ENCODE measurements at places on chromosomes 2 and 18.
A peak's percentile ranks its signal among the peaks of the same experiment; 100 is the strongest.

DNA sequence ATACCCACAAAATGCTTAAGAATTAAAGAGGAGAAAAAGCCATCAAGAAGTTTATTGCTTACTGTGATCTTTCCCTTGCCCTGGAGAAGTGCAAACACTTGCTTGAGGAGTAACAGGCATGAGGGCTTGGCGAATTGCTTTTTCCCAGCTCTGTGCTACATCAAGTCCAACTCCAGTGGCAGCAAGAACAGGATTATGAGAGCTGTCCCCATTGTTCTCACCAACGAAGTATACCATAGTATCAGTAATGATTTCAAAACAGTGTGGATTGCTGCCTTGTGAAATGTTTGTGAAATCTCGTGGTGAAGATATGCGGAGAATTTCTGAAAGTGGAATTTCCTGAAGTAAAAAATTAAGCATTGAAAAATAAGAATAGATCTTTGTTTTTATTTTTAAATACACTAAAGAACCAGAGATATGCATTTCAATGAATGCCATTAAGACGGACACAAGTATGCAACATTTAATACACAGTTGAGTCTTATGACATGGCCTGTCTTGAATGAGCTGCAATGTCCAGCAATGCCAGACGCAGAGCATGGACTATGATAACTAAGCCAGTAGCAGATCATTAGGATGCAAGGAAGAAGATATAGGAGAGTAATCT is 43.0 kb downstream of the NDUFAF7 start:
- DNase-seq = no peak

DNA sequence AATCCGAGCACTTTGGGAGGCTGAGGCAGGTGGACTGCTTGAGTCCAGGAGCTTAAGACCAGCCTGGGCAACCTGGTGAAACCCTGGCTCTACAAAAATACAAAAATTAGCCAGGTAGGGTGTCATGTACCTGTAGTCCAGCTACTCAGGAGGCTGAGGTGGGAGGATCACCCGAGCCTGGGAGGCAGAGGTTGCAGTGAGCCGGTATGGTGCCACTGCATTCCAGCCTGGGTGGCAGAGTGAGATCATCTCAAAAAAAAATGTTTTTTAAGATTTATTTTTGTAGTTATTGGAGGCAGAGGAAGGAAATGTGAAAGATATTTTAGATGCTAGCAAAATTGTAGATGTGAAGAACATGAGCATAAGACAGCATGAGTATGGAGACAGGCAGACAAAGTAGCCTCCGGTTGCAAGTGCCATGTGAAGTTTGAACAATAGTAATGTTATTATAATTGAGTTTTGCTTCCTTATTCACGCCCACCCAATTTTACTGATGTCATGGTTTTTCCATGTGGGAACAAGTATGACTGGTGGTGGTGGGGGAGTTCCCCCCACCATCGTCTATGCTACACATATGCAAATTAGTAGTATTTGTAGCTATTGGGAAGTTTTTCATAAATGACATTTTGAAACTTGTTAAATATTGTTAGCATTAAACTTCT is 18.0 kb downstream of the REL start:
- DNase-seq = no peak

DNA sequence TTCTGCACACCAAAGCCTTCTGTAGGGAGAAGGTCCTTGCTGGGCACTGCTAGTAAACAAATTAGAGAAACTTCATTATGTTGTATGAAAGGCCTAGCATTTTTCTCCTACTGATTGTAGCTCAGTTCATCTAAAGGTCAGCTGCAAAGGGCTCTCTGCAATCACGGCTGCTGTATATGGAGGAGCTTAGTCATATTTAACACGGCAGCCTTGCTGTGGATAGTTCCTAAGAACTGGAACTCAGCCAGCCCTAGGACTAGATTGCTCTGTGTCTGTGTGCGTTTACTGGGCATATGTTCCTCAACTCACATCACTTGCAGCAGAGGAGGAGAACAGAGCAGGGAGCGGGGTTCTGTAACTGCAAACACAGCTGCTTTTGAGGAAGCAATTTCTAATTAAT is 1103.9 kb upstream of the KLHL29 start:
- DNase-seq = no peak

GRCh38 chr2:139160836-139161235 is 380.6 kb upstream of the NXPH2 start:
- no peak for DNase-seq

GRCh38 chr18:11425211-11425610 is 184.2 kb upstream of the SLC35G4 start:
- DNase-seq = no peak

GRCh38 chr2:14712111-14712510 is 79.6 kb downstream of the LRATD1 start:
- no peak for DNase-seq

DNA sequence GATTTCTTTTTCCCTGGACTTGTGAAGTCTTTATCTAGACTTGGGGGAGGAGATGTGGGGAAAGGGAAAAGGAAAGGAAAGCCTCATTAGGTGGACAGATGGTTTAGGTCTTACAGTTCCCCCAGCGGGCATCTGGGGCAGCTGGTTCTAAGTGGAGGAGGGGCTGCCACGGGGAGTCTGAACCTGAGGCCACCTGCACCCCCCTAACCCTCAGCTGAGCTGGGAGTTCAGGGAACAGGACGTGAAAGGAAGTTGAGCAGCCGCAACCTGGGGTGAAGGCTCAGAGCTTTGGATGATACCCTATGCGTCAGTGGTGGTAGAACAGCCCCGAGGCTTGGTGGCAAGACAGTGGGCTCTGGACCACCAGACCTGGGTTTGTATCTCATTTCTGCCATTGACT is 26.8 kb downstream of the ITM2C start:
- DNase-seq = no peak

DNA sequence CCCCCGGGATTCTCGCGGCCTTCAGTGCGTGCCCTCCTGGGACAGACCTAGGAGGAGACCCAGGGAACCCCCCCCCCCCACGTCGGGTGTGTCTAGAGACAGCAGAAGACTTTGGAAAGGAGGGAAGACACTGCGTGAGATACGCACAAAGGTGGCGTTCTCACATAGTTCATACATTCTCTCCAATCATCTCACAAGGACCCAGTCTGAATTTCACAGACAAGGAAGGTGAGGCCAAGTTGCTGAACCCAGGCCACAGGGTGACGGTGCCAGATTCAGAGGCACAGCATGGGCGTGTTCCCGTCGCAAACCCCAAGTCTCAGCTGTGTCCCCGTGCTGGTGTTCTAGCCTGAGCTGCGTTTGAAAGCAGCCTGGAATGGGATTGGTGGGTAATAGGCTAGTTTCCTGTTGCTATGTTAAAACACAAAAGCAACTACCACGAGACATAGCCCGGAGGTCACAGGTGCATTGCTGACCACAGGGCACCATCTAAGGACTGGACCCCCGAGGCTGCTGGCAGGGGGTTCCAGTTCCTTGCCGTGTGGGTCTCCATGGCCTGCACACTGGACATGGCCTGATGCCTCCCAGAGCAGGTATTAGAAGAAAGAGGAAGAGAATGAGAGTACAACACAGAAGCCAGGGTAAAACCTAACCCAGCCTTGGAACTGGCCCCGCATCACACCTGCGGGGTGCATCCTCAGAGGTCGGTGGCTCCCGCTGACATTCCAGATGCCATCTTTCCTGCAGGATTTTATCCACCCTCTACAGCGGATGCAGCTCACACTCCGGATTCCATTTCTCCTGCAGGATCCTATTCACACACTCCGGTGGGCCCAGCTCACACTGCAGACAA is 1.1 kb upstream of the PXDN start:
- DNase-seq = no peak

DNA sequence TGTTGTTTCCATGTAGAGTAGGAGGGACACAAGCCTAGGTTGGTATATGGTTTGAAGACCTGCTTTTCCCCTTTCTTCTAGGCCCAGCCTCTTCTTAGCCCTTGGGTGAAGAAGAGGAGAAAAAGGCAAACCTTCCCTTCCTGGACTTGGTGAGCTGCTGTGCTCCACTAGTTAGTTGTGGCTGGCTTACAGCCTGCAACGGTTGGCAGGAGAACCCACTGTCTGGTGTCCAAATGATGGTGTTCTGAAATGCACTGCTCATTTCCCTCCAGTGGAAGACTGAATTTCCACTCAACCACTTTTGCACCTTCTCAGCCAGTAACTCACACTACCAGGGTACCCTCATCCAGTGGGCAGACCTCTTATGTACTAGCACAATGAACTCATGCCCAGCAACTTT is 824.1 kb downstream of the NRXN1 start:
- no peak for DNase-seq

DNA sequence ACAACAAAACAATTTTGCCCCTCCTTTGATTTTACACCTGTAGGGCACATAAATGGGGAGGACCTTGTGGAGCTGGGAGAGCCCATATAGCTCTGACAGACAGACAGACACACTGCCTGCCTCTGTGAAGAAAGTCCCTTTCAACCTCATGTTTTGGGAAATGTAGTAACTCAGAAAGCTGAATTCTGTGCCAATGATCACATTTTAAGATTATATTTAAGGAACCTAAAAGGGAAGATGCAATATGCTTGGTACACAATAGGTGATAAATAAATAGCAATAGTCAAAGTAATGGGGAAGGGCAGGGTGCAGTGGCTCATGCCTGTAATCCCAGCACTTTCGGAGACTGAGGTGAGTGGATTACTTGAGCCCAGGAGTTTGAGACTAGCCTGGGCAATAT is 446.4 kb upstream of the ID2 start:
- DNase-seq = no peak

GRCh38 chr18:29188760-29189159 is 1011.8 kb upstream of the CDH2 start:
- DNase-seq = no peak

GRCh38 chr2:159998961-159999360 is 63.5 kb downstream of the PLA2R1 start:
- no peak for DNase-seq

GRCh38 chr18:56807901-56808300 is 156.7 kb downstream of the WDR7 start:
- no peak for DNase-seq

DNA sequence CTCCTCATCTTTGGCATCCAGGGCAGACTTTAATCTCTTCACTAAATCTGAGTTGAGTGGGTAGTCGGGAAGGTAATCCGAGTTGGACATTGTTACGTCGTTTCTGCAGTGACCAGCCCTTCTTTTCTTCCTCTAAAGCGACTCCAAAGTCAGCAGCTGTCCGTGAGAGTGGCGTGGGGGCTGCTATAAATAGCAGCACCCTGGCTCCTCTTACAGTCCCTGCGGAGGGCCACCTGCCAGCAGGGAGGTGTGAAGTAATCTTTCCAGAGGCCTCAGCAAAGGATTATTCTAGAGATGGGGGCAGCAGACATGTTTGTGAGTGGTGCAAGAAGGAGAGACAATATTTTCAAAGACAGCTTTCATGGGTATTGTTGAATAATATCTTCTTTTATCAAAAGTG is at the start of gene ASB18:
ASB18 (minus strand) TSS at position 151 of the 400 bp plus-strand sequence; CDS start at position 90, 61 bp downstream.
- no peak for DNase-seq

DNA sequence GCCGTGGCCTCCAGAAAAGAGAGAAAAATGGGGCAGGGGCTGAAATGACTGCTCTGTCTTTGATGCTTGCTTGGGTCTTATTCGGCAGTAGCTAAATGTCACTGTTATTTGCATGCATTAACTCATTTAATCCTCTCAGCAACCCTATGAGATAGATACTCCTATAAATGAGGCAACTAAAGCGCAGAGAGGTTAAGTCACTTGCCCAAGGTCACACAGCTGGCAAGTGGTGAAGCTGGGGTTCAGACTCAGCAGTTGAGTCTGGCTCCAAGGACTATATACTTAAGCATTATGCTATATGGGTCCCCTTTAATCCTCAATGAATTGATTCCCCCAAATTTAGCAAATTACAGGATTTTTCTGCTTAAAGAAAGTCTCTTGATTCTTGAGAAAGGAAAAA is 9.2 kb upstream of the SLC66A3 start:
- no peak for DNase-seq

DNA sequence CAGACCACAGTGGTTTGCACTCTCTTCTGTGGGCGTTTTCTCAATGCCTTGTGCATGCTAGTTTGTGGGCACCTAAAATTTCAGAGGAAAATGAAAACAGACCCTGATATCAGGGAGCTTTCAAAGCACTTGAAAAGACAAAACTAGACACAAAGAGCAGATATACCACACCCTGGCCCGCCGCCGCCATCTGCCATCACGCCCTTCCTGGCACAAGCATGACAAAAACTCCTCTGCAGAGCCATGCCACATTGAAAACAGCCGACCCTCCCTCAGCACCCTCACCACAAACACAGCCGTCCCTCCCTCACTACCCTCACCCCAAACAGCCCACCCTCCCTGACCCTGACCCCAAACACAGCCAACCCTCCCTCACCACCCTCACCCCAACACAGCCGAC is 84.8 kb upstream of the RAB6C start:
- DNase-seq = no peak

GRCh38 chr2:235135990-235136561 is 184.3 kb downstream of the SH3BP4 start:
- DNase-seq = peak; percentile 22

DNA sequence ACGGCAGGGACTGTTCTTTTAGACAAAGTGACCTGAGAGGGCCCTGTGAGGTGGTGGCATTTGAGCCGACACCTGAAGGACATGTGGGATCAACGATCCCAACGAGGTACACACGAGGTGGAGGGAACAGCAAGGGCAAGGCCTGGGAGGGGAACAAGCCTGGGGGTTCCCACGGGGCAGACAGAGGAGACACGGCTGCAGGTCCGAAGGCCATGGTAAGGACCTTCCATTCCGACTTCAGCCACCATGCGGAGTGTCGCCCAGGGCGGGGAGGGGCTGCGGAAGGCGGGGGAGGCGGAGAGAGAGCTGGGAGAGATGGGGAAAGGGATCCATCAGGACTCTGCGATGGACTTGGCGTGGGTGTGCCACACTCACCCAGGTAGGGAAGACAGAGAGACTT is 151.8 kb downstream of the HDAC4 start:
- no peak for DNase-seq

- DNase-seq = no peak
These were observed 83.1 kb downstream of the PTH2R start for GRCh38 chr2:208489687-208490086.

- no peak for DNase-seq
These were observed 614.0 kb downstream of the SLC4A3 start for GRCh38 chr2:220241423-220241822.

GRCh38 chr2:88669482-88670214 is 21.8 kb upstream of the RPIA start:
- no peak for DNase-seq

- no peak for DNase-seq
These were observed 22.8 kb upstream of the HES6 start for GRCh38 chr2:238262496-238263122.

GRCh38 chr2:37355735-37356134 is 11.3 kb downstream of the QPCT start:
- DNase-seq = no peak

Data from stimulated activated CD4-positive, alpha-beta T cell treated with anti-CD3 and anti-CD28 coated beads, TNF-alpha, amount 100 ng/mL, for 1 hour (primary cell).